ENCODE measurements at places on chromosomes 7 and 10. TPM values are rescaled to one million over a fixed set of nuclear protein-coding genes. Genes with fewer than 3 reads are reported as not detected.

The SNX10 gene
- 47.8 TPM for total RNA-seq

The SPDYE16 gene
- 0.23 TPM for total RNA-seq

The ABCB4 gene
- total RNA-seq: 0.14 TPM

The BMPR1A gene
- total RNA-seq: 6.9 TPM

The CDC14C gene
- not detected for total RNA-seq

The KIAA1549 gene
- total RNA-seq: 1.5 TPM

The PDE1C gene
- not detected for total RNA-seq

The ASB4 gene
- total RNA-seq: not detected

The ANKRD30A gene
- not detected for total RNA-seq

The SMO gene
- 1.7 TPM for total RNA-seq

The COMTD1 gene
- 58.1 TPM for total RNA-seq

The AIFM2 gene
- total RNA-seq: 8.2 TPM

The UROS gene
- total RNA-seq: 30.9 TPM

The ZNF680 gene
- 13.6 TPM for total RNA-seq

The EPO gene
- total RNA-seq: not detected

The PLXNA4 gene
- 0.18 TPM for total RNA-seq

The NUPR2 gene
- not detected for total RNA-seq

The FAM25A gene
- total RNA-seq: not detected

The LRIT1 gene
- total RNA-seq: not detected

The SPDYE1 gene
- not detected for total RNA-seq

Data from activated CD8-positive, alpha-beta T cell treated with anti-CD3 and anti-CD28 coated beads for 36 hours (primary cell).